LNCaP clone FGC (cell line): ENCODE measurements at places on chromosomes 4 and X.
A peak's percentile ranks its signal among the peaks of the same experiment; 100 is the strongest.

- no peak for DNase-seq
Measured at GRCh38 chrX:153657161-153657560, 10.2 kb downstream of the DUSP9 start.

- DNase-seq = no peak
Measured at GRCh38 chr4:39054497-39054896, 7.5 kb upstream of the KLHL5 start.

DNA sequence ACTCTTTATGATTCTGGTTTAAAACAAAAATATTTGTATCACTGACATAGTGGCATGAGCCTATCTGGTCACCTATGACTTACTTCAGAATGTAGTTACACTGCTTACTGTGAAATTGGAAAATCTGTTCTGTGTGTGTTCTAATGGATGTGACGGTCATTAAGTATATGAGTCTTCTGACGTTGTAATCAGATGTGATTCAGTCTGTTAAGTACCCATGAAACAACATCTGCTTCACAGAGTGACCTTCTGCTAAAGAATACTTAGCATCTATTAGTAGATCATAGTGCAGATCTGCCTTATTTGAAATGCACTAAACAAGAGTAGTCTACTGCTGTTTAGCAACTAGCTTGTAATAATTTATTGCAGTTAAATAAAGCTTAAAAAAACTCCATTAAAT is 317.1 kb downstream of the DCTD start:
- no peak for DNase-seq

DNA sequence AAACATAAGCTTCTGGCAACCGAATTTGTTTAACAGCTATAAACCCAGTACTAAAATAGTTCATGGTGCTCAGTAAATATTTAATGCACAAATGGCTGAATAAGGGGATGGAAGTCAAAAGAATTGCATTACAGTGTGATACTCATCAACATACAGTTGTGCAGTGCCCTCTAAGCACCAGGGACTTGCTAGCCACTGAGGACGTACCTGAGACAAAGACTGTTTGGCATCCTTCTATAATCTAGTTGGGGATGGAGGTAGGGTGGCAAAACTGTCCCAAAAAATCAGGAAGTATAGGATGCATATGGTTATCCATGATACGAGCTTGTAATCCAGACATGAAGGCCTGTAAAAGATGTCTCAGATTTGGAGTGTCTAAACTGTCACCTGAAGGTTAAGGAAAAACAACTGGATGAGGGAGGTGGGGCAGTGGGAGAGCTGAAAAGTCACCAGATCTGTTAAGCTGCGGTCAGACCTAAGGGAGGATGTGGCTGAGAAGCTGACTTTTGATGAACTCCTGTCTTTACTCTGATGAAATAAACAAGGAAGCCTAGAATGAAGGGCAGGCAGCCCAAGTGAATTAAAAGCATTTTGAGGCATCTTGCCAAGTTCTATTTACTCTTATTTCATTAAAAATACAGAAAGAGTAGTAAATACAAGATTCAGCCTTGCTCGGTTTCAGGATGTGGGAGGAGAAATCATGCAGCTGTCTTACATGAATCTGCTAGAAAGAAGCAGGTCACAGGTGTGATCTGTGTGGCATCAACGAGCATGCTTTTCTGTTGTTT is 12.0 kb upstream of the CD38 start:
- DNase-seq = peak; percentile 68

DNA sequence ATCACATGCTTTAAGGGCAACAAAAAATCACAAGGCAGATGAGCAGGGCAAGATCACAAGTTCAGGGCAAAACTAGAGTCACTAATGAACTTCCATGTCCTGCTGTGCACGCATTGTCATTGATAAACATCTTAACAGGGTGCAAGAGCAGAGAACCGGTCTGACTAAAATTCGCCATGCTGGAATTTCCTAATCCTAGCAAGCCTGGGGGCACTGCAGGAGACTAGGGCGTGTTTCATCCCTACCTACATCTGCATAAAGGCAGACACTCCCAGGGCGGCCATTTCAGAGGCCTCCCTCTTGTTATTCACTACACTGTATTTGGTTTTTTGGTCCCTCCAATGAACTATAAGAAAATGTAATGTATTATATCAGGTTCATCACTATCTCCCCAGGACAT is 203.6 kb downstream of the ARHGEF9 start:
- DNase-seq = no peak

- DNase-seq = no peak
Measured at GRCh38 chr4:106803083-106803482, 233.0 kb downstream of the DKK2 start.

DNA sequence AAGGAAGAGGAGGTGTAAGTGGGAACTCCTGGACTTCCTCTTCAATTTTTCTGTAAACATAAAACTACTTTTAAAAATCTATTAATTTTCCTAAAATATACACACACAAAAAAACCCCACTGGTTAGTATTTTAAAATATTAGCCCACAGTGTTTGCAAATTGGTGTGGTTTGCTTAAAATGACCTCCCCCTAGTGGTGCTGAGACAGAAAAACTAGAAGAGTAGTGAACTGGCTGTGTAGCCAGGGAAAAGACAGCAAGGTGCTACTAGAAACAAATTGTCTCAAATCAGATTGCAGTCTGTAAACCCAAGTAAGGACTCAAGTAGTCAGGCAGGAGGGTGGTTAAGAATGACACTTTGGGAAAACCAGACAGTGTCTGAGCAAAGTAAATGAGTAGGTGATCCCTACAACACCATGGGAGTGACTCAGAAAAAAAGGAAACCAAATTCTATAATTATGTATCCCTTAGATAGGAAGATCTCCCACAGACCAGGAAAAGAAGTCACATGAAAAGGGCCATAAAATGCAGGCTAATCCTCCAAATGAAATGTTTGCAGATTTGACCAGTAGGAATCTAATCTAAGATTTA is 26.0 kb downstream of the AMTN start:
- DNase-seq = peak; percentile 25

DNA sequence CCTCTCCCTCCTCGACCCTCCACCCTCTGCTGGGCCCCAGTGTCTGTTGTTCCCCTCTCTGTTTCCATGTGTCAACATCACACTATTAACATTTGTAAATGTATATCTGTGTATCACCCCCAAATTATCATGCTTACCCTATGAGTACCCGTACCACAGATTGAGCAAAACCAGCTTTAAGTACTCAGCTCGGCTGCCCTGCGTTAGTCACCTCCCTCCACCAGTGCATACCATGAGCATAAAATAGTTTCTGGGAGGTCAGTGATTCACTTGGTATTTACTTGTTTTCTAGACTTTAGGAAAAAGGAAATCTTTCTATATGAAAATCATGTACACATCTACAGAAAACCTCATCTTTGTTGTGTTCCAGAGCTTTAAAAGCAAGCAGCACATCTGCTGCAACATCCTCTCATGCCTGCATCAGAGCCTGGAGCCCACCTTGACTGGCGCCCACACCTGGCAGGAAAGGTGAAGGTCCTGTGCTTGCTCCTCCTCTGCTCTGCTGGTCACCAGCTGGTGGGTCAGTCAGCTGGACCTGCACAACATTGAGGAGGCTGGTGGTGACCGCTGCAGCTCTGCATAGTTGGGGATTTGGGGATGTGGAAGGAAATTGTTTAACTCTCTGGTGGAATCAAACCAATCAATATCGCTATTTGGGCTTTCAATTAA is 214.4 kb upstream of the KLF3 start:
- no peak for DNase-seq

GRCh38 chrX:70664726-70665125 is 220.1 kb downstream of the DLG3 start:
- peak; percentile 6 for DNase-seq

DNA sequence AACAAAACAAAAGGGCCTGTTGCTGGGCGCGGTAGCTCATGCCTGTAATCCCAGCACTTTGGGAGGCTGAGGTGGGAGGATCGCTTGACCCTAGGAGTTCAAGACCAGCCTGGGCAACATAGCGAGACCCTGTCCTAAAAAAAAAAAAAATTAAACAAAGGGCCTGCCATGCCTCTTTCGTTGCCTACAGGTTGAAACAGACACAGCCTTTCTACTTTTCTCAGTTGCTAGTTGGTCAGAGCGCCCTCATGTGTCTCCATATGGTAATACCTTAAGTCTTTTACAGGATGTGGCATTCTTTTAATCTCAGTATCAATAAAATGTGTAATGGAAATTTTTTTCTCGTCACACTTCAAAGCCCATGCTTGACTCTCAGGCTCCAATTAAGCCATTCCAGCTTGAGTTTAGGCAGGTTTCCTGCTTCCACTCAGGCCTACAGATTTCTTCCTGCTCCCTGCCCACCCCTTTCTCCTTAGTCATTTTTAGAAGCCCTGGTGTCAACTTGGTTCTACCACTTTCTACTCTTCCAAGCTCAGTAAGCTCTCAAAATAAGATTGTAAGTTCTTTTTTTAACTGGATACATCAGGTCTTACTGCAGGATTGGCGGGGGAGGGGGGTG is 4.6 kb upstream of the SOWAHD start:
- no peak for DNase-seq

- no peak for DNase-seq
Measured at GRCh38 chr4:37990731-37991245, 30.6 kb downstream of the PTTG2 start.

DNA sequence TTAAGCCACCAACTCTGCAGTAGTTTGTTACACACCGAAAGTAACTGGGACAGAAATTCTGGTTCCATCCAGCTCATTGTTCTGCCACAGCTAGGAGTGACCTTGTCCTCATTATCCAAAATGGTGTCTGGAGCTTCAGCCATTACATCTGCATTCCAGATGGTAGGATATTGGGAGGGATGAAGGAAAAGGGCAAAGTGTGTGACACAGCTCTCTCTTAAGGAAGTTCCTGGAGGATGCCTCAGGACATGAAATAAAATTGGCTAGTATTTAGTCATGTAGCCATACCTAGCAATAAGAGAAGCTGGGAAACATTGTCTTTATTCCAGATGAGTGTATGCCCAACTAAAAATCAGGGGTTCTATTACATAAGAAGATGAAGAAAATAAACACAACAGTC is 262.0 kb downstream of the BCOR start:
- no peak for DNase-seq

GRCh38 chr4:146041139-146042004 is 102.7 kb upstream of the ZNF827 start:
- DNase-seq = no peak

- no peak for DNase-seq
Measured at GRCh38 chr4:124970011-124970410, 257.5 kb upstream of the ANKRD50 start.

GRCh38 chr4:128455480-128455879 is 167.9 kb upstream of the PGRMC2 start:
- no peak for DNase-seq

GRCh38 chr4:138097912-138098600 is 144.1 kb downstream of the SLC7A11 start:
- DNase-seq = no peak

GRCh38 chr4:73885574-73886267 is 16.5 kb downstream of the CXCL1 start:
- no peak for DNase-seq

DNA sequence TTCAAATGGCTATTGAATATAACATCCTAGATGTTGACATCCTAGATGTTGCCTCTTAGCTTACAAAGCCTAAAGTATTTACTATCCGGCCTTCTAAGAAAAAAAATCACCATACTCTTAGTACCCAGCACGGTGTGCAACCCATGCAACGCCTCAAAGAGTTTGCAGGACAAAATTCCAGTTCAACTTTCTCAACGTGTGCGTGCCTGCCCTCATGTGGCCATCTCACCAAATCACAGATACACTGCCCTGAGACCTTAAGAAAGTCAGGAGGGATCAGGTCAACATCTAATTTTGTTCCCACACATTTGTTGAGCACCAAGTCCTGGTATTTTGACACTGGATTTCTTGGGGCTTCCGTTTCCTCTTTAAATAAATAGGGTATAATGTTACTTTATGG is 68.3 kb downstream of the CRMP1 start:
- no peak for DNase-seq

GRCh38 chr4:15682242-15683142 is 865 bp downstream of the FAM200B start:
- DNase-seq = no peak

DNA sequence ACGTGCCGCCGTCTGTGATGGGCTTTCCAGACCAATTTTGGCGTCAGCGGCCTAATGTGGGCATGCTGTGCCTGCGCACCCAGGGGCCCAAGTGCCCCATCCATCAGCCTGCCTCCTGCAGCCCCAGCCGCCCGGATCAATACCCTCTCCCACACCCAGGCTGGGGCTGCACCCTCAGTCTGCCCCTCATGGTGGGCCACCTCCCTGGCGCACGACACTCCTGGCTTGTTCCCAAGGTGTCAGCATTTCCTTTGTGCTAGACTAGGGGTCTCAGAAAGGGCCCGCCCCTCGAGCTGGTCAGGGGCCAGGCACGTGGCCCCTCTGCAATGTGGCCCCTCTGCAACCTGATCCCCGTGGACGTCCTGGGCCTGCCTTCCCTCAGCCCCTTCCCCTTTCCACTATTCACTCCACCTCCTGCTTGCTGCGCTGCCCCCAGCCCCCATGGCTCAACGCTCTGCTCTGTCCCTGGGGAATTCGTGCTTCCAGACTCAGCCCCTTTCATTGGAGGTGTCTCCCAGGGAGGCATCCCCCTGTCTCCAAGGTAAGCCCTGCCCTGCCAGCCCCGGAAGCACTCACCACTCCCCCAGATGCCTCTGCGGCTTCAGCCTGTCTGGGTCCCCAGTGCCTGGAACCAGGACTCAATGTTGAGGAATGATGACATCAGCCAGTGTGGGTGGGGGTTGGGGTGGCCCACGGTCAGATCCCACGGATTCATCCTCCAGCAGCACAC is 130.8 kb downstream of the HMX1 start:
- DNase-seq = no peak

DNA sequence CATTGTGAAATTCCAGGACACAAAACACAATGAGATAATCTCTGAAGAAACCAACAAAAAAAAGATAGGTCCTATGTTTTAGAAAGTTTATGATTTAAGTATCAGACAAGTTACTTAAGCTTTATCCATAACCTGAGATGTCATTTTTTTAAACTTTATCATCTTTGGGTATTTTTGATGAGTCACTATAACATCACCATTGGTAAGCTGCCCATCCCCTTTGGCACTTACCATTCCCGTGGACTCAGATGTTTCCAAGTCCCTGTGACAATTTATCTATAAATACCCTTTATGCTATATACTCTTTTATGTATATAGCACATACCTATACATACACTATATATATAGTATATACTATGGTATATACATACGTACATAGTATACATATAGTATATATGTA is 198.9 kb upstream of the GEMIN8 start:
- DNase-seq = no peak

DNA sequence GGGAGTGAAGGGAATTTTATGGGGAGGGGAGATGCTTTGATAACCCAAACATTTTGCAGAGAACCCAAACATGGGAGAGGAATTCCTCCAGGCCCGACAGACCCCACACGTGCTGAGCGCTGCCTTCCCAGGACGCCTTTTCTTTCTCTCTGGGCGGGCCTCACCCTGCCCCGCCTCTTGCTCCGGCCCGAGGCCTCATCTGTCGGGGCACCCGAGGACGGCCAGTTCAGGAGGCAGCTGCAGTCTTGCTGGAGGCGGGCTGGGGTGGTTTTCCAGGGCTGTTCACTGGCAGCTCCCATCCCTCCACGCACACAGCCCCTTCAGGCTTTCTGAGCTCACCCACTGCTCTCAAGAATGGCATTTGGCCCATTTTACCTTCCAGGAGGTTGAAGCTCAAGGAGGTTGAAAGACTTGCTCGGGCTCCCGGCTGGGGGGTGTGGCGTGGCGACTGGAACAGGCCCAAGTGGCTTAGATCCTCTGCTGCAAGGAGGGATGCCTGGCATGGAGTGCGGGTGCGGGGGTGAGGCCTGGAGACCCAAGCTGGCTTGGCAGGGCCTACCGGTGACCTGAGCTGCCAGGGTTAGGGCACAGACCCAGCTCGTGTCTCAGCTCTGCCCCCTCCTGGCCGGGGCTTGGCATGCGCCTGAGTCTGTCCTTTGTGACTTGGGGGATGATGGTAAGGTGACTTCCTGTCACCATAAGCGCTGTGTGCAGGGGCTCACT is 99.2 kb downstream of the PSAPL1 start:
- peak; percentile 32 for DNase-seq
